ENCODE measurements at places on chromosomes 11 and 22. TPM values are rescaled to one million over a fixed set of nuclear protein-coding genes. Genes with fewer than 3 reads are reported as not detected.

DNA sequence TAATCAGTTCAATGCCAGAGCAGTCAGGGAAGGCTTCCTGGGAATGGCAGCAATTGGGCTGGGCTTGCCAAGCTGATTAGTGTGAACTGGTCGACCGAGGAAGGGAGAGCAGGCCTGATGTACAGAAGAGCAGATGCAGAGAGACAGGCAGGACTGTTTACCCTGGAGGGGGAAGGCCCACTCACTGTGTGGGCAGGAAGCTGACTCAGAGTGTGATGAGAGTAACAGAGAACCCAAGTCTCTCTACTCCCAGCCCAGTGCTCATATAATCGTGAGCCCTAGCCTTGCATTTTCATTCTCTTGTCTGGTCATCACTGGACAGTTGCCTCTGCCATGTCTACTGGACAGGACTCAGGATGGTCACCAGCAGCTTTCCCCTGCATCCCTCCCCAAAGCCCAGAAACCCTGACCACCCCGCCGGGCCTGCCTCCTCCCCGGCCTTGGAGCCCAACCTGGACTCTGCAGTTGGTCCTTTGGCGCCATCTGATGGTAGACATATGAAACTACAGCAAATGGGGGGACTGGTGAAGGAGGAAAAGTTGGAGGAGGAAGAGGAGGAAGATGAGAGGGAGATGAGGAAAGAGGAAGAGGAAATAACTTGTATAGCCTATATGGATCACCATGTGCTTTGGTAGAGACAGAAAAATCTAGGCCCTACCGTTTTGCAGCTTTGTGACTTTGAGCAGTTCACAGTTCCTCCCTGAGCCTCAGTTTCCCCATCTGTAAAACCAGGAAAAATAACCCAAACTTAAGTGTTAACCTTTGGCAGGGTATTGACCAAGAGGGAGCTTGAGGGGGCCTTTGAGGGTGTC, 43.4 kb upstream of the PRDM11 start:
- DNase-seq = peak; percentile 84

DNA sequence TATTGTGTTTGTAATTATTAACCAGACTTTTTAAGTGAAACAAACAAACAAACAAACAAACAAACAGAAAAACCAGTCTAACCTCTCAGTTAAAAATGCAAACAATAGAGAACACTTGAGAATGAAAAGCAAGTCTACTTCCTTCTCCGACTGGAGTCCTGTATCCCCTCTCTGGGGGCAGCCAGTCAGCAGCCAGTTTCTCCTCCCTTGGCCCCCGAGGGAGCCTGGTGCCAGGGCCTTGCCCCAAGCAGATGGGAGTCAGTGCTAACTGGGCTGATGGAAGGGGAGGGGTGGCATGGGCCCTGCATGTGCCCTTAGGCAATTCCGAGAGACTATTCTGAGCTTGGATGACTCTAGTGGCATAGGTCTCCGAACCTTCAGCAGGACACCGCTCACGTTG, 137.2 kb downstream of the GRIK4 start:
- no peak for DNase-seq

DNA sequence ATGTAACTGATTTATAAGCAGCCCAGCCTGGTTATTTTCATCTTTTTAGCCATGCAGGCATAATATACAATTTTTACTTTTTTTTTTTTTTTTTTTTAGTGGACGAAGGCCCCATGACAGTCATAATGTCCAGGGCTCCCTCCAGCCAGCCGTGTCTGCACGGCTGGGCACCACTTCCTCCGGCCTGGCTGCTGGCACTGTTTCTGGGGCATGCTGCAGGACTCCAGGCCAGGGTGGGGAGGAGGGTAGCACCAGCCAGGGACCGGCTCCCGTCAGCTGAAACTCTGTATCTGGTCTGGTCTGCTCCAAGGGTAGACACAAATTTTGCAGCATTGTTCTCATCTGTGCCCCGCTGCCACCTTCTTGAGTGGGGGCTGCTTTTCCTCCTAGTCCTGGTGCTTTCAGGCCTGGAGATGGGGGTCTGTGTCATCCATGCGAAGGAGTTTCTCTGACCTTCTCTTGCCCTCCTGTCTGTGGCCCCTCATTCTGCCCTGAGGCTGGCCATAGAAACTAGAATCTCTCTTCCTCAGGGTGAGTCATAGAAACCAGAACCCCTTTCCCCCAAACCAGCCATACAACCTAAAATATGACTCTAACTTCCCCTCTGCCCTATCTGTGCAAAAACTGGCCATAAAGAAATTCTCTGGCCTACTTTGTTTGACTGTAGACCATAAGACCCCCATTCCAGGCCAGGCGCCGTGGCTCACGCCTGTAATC, 9.2 kb upstream of the RRP7A start:
- DNase-seq = no peak

DNA sequence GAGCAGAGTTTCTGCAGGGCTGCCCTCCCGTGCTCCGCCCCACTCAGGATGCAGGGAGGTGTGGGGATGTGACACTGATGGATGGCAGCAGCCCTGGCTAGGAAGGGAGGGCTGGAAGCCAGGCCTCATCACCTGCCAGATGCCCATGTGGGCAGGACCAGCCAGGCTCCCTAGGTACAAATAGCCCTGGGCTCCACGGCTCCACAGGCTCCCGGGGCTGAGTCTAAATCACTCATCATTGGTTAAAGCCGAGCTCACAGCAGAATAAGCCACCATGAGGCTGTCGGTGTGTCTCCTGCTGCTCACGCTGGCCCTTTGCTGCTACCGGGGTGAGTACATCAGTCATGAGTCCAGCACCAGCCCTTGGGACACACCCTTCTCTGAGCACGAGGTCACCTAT, at the start of gene SCGB1D1:
TSS of gene SCGB1D1 (plus strand) at position 206 of the 400 bp plus-strand sequence. CDS start at position 275, 69 bp downstream.
- DNase-seq = peak; percentile 28

GRCh38 chr11:2432628-2433071, 11.7 kb downstream of the TRPM5 start:
- DNase-seq = no peak

DNA sequence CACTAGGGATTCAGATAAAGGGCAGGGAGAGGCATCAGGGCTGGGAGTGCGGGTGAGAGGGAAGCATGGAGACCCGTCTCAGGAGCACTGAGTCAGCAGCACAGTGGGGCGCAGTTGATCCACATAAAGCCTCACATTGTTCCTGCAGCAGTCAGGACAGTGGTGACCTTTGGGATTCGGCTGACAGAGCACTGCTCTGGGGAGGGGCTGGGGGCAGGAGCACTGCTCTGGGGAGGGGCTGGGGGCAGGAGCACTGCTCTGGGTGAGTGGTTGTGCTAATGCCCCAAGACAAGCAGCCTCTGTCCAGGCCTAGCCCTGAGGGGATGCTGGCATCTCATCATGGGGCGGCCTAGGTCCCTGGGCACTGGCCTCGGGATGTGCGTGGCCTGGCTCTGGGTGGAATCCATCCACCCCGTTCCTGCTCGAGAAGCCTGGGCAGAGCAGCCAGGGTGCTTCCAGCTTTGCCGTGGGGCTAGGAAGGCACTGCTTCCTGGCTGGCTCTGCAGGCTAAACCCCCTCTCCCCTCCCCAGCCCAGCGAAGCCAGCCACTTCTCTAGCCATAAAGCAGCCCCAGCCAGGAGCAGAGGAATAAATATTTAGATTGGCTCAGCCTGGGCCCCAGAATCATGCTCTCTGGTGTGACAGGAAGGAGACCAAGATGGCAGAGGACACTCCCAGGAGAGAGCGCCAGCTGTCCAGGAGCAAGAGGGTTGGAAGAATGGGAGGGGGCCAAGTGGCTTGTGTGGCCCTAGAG, 7.3 kb downstream of the OAF start:
- no peak for DNase-seq

GRCh38 chr22:33896154-33896553, 24.1 kb downstream of the LARGE1 start:
- no peak for DNase-seq

DNA sequence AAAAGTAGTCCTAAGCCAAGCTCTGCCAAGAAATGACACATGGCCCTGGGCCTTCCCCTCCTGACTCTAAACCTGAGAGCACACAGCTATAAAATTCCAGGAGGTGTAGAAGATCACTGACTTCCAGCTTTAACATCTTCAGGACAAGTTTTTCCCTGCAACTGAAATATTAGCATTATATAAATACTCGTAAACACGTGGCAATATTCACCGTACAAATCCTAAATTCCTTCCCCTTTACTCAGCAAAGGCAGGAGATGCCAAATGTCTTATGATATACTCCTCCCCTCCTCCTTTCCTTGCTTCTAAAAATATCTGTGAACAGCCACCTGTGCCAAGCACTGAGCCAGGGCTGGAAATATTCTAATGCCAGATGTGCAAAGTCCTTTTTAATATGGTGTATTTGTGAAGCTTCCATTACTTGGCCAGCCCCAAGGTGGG, 194.0 kb downstream of the LARGE1 start:
- DNase-seq = no peak

The KCNJ1 gene
- not detected for total RNA-seq

GRCh38 chr22:16970446-16970845, 37.6 kb downstream of the GAB4 start:
- no peak for DNase-seq

The C11orf68 gene
- total RNA-seq = 32.2 TPM

DNA sequence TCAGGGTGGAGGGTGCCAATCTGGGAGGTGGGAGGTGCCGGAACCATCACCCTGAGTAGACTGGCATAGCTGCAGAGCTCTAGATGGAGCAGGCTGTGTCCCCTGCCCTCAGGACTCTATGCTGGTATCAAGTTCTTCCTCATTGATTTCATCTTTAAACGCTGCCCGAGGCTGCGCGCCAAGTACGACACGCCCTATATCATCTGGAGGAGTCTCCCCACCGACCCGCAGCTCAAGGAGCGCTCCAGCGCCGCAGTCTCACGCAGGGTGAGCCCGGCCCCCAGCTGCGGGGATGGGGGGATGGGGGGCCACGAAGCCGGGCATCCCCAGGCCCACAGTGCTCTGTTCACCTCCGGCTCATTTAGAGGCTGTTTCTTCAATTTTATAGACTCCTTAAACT, 52.5 kb downstream of the GRAMD4 start:
- no peak for DNase-seq

GRCh38 chr22:36386351-36386899, 1.3 kb downstream of the MYH9 start:
- DNase-seq = no peak

DNA sequence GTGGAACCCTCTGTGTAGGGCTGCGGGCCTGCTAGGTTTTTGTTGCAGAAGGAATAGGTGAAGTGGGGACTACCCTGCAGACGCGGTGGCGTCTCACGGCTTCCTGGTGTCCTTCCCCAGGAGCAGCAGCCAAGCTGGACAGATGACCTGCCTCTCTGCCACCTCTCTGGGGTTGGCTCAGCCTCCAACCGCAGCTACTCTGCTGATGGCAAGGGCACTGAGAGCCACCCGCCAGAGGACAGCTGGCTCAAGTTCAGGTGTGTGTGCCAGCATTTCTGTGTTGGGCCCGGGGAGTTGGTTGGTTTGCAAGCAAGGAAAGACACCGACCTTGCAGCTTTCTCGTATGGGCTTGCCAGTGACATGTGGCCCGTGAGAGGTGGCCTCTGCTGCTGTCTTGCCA, 15.3 kb downstream of the TAB1 start:
- DNase-seq = no peak

GRCh38 chr11:27282806-27283205, 80.2 kb downstream of the CCDC34 start:
- DNase-seq = peak; percentile 74

DNA sequence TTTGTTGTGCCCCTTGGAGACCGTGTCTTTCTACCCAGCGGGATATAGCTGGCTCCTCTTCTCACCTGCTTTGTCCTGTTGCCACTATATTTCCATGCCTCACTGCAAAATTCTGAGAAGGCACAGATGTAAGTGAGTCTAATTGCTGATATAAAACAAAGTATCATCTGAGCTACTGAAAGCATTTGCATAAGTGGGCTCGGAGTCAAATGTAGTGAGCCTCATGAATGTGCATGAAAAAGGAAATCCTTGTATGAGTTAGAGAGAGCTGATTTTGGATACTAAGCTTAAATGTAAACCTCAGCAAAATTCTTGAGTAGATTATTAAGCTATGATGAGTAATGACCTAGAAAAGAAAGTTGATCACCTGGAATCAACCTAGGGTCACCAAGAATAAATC, 13.9 kb downstream of the OVCH2 start:
- DNase-seq = no peak

DNA sequence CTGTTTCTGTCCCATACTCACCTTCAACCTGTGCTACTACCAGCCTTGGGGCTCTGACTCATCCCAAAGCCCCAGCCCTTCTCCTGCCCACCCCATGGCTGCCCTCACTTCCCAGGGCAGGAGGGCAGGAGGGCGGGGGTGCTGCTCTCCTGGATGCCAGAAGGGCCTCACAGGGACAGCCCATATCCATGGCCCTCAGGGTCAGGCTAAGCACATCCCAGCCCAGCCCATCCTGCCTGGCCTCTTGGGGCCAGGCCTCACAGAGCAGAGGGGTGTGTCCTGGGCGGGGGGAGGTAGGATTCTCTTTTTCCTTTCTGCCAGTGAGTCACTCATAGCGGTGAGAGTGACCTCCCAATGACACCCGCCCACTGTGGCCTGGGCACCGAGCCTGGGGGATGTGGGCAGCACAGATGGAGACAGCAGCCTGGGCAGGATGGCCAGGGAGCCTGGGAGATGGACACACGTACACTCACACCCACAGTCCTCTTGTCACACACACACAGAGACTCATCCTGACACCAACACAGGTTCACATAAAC, 2.4 kb downstream of the LTBP3 start:
- no peak for DNase-seq

DNA sequence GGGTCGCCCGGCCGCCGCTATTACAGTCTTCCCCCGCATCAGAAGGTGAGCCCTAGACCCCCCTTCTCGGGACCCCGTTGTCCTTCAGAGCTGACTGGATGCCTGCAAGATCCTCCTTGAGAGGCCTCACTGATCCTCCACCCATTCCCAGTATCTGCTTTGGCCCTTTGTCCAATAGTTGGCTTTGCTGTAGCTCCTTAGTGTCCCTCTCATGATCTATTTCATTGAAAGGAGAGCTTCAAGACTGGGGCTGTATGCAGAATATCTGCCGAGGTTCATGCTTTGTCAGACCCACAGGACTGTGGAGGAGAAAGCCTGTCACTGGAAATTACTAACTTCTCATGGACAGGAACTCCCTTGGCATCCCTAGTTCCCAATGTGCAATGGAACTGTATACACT, 499 bp downstream of the DLAT start:
- no peak for DNase-seq

The C1QTNF6 gene
- total RNA-seq = 18.6 TPM

DNA sequence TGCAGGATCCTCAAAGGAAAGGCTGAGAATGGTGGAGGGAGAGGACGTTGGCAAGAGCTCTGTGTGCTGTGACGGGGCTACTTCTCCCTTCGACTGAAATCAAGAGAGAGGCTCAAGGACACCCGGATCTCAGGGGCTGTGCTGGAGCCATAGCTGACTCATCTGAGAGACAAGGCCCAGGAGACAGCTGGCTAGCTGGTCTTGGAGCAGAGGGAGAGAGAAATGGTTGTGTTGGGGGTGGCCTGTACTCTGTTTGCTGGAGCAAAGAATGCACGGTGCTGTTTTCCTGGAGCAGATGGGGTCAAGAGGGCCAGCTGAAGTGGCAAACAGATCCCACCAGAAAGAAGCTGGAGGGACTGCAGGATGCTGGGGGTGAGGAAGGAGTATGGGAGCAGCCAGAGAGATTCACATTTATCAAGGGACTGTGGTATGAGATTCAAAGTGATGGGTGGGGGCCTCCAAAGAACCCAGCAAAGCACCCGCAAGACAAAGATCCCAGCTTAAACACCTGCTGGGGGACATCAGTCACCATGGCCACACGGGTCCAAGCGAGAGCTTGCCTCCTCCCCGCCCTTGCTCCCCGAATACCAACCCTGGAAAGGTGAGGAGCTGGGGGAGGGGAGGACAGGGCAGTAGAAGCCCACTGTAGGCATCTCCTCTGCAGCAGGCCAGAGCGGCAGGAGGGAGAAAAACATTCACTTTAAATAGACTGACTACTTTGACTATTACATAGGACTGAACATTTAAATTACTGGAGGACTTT, 40.8 kb downstream of the MAP6 start:
- peak; percentile 73 for DNase-seq

The NPAS4 gene
- total RNA-seq = not detected

- DNase-seq = no peak
Observed at GRCh38 chr11:34262531-34263081, 95.2 kb downstream of the ABTB2 start.
